ENCODE measurements at places on chromosomes 3 and 15.

DNA sequence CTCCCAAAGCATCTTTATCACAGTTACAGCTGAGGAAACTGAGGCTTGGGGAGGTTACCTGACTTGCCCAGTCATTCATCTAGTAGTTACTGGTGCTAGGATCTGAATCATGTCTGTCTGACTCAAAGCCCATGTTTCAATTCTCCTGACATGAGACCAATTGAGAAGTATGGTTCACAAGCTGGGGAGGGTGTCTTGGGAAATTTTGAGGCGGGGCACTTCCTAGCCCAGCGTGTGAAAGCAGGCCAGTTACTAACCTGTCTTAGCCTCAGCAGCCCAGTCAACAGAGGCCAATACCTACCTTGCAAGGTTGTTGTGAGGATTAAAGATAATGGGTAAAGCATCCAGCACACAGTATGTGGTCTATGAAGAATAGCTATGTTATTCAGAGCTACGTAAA lies 37.0 kb downstream of the CLDN18 start:
- no peak for DNase-seq

GRCh38 chr3:173586166-173586565 lies 188.6 kb downstream of the NLGN1 start:
- no peak for DNase-seq

GRCh38 chr3:49790626-49791411 lies 4.5 kb upstream of the IP6K1 start:
- no peak for DNase-seq

DNA sequence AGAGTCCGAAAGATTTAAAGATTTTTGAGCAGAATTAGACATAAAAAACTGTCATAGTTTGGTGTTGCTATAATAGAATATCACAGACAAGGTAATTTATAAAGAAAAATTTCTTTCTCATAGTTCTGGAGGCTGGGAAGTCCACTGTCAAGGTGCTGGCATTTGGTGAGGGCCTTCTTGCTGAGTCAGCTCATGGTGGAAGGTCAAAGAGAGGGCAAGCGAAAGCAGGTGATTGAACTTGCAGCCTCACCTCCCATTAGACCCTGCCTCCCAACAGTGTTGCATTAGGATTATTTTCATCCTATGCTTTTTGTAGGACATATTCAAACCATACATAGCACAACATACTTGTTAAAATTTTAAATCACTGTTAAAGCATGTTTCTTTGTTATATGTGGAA lies 9.9 kb downstream of the SELENOT start:
- DNase-seq: no peak

DNA sequence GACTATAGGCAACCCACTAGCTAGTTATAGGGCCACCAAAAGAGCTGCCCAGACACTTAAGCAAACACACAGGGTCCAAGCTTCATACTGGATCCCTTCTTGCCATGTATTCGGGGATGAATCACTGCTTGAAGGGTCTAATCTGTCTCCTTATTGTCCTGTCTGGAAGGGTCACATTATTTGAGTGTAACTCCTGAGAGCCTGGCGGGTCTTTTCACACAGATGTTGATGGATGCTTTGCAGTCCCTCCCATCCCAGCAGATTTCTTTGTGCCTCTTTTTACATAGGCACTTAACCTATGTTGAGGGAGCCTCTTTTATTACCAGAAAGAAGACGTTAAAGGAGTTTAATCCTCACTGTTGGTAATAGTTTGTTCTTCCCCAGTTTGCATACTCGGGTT lies 56.6 kb downstream of the BBX start:
- no peak for DNase-seq

DNA sequence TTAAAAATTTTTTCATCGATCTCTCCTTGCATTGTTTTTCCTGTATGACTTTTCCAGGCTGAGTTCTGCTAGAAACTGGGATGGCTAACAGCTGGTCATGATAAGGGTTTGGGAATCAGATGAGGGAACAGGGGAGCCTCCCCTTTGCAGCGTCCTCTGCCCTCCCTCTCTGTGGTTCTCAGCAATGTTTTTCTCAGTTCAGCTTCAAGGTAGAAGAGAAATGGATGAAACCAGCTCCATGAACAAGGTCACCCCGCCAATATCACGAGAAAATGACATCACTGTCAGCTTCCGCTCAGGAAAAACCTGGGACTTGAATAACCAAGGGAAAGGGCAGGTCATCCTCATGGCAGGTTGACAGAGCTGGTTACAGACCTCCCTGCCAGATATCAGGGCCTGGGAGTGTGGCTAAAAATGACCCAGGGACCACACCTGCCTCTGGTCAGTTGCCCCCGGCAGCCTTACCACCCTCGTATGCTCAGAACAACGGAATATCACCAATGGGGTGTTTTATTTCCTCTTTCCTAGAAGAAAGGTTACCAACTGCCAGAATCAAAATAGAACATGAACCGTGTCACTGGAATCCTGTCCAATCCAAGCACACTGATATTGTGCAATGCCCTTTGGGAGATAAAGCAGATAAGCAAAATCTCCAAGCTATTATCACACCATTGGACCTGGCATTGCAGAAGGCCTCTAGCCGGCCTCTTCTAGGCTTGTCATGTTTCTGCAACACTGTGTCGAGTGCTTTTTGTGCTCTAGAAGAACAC lies 26.1 kb downstream of the LSM3 start:
- no peak for DNase-seq

- peak; percentile 14 for DNase-seq
These were observed 35.3 kb downstream of the FSIP1 start for GRCh38 chr15:39747326-39747725.

DNA sequence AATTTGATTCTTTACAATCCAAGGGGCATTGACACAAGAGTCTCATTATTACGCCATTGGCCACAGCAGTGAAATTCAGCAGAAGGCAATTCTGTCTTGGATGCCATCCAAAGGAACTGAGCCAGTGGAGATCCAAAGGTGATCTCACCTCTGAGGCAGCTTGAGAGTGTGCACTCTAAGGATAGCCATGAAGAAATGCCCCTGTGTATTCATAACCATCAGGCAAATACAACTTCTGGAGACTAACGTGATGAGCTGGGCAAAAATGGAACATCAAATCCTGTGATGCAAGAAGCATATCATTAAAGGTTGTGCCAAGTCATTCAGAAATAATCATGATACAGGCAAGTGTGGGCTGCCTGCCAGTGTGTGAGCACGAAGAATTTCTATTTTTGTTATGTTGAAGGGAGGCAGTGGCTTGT lies 41.4 kb downstream of the ROBO2 start:
- no peak for DNase-seq

DNA sequence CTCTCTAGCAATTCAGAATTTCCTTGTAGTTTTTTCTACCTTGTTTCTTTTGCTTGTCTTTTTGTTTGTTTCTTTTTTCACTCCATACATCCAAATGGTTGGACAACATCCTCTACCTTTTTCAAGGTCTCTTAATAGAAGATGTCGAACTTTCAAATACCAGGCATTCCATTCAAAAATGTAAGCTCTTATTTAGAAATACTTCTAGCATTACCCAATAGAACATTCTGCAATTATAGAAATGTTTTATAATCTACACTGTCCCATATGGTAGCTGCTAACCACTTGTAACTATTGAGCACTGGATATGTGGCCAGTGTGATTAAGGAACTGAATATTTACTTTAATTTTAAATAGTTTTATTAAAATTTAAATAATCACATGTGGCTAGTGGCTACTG lies 196.2 kb upstream of the MRPL3 start:
- no peak for DNase-seq

DNA sequence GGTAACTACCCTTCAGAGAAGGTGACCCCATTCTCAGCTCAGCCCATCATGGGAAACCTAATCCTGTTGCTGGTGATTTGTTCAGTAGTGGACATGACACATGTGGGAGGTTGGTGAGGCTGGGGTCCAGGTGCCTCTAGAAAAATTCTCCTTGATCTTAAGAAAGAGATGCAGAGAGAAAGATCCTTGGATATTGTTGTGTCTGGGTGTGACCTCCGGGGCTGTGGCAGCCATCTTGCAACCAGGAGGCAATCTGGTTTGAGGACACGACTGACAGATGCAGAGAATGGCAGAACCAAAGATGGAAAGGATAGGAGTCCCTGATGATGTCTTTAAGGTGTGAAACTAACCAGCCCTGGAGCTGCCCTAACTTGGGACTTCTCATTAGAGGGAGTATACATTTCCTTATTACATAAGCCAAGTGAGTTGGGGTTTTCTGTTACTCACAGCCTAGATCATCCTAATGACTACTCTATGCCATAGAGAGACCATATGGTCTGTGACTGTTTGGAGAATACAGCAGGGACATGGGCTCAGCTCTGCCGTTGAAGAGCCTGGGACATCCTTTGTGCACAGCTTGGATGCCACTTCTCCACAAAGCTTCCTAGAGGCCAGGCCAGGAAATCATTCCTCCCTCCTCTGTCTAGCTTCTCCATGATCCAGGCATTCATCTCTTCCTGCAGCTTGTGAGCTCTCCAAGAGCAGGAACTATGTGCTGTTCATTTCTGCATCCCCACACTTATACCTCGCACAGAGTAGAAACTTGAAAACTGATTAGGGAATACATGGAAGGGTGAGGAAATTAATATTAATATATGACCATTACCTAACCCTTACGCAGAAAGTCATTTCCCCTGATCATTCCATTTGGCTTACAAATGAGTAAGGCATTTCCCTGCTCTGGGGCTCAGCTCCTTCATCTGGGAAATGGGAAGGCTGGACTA lies 45.9 kb downstream of the HRH1 start:
- no peak for DNase-seq

- DNase-seq: peak; percentile 52
These were observed 32.4 kb downstream of the CD200R1L start for GRCh38 chr3:112814266-112814665.

GRCh38 chr3:139689122-139689521 lies 11.3 kb upstream of the NMNAT3 start:
- no peak for DNase-seq

- DNase-seq: no peak
These were observed 23.1 kb upstream of the TRIM71 start for GRCh38 chr3:32794487-32795308.

DNA sequence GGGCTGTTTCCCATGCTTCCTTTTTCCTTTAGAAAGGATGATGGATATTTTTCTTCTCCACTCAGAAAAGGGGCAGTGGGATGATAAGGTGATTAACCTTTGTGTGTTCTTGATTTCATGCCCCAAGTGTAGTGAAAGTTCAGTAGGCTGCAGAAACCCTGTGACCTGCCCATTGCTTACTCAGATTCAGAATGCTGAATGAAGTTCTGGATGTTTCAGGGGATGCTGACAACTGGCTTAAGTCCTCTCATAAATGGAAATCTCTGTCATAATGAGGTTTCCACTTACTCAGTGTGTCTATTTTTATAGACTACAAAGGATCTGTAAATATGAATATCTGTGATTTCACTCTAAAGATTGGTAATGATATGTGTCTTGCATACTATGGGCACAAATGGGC lies 471.3 kb upstream of the TPRG1 start:
- DNase-seq: no peak

DNA sequence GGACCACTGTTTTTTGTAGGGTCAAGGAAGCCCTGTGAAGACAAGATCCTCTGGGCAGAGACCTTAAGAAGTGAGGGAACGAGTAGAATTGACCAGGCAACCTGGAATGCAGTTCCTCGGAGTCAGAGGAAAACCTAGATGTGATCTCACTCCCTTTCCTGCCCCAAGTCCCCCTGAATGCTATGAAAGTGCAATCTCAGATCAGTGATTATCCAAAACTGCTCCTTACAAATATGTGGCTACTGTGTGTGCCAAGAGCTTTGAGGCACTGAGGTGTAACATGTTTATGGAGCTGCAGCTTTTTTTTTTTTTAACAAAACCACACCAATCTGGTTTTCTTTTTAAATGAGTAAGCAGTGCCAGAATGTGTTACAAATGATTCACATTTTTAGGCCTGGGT lies 35.8 kb downstream of the THSD4 start:
- peak; percentile 37 for DNase-seq

- DNase-seq: no peak
These were observed 142.5 kb upstream of the UBE2E1 start for GRCh38 chr3:23663246-23663645.

GRCh38 chr3:64616953-64617352 lies 70.8 kb downstream of the ADAMTS9 start:
- no peak for DNase-seq

- DNase-seq: no peak
These were observed 5.2 kb downstream of the LINS1 start for GRCh38 chr15:100596792-100597191.

- peak; percentile 25 for DNase-seq
These were observed 28.5 kb upstream of the CFAP161 start for GRCh38 chr15:81105545-81105944.

DNA sequence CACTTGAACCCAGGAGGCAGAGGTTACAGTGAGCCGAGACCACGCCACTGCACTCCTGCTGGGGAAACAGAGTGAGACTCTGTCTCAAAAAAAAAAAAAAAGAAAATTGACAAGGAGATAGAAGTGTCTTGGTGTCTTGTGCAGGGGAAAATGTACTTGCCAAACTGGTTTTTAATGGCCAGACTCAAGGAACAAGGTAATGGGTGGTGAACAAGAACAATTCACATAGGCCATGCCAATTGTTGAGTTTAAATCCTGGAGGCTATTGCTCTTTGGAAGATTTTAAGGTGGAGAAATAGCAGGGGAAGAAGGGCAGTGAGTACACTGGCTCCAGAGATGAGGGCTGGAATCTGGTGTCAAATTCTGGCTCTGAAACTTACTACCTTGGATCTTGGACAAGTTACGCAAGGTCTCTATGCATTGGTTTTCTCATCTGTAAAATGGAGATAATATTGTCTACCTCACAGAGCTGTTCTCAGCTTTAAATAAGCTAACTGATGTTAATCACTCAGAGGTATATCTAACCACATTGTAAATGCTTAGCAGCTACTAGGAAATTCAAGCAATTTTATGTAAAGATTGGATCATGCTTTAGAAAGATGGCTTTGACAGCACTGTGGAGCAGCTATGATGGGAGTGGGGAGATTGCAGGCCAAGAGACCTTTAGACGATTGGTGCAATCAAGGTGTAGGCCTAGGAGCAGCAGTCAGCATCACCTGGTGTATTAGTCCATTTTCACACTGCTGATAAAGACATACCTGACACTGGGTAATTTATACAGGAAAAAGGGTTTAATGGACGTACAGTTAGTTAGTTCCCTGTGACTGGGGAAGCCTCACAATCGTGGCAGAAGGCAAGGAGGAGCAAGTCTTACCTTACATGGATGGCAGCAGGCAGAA lies 78.3 kb downstream of the B3GALNT1 start:
- DNase-seq: no peak

DNA sequence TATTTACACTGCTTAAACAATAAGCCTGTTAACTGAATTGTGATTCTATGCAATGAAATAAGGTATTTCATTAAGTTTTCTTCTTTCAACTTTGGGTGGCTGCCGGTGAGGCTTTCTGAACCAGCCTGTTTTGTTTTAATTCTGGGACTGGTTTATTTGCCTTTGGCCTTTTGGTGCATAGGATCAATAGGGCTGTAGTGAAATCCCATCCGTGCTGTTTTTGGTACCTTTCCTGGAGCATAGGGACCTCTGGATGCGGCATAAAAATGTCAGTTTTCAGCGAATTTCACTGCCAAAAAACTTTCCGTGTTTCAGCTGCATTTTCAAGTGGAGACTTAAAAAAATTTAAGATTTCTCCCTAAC lies 514 bp downstream of the PLS1 start:
- peak; percentile 11 for DNase-seq

- DNase-seq: peak; percentile 53
These were observed 45.1 kb downstream of the HMCES start for GRCh38 chr3:129323651-129324294.

Data from AG20443 (cell line).